ENCODE measurements at places on chromosomes 2 and 18.

DNA sequence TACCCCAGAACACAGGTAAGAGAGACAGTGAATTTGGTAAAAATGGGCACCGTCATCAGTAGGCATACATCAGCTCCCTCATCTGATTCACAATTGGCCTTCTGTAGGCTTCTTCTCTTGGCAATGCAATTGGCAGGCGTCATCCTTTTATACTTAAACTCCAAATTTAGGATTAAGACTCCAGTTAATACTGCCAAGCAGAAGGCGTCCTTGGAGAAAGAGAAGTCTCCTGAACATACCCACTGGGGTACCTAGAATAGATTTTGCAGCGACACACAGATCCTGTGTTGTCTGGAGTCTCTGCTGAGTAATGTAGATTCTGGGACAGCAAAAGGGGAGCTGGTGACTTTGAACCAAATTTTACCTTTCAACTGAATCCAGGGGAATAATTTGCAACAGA, 592 bp upstream of the METAP1D start:
- no peak for DNase-seq

- no peak for DNase-seq
Measured at GRCh38 chr2:117603567-117603966, 210.9 kb upstream of the DDX18 start.

GRCh38 chr2:222959358-222959757, 92.6 kb upstream of the KCNE4 start:
- DNase-seq, result peak; percentile 89

DNA sequence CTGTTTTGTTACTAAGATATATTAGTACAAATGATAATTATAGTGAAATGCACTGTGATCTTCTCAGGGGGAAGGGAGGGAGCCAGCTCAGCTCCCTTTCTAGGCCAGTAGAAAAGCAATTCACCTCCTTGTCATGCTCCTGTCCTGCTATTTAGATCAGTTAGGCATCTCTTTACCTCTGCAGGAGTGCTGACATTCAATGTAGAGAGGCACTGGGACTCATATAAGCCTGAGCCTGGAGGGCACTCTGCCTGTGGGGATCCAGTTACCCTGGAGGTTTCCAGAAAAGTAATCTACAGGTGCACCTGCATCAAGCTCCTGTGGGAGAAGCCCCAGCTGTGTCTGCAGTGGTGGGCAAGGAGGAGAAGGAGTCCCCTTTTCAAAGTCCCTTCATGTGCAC, 277.0 kb downstream of the CPS1 start:
- no peak for DNase-seq

GRCh38 chr2:186590759-186591505, 1.1 kb downstream of the ITGAV start:
- peak; percentile 65 for DNase-seq

DNA sequence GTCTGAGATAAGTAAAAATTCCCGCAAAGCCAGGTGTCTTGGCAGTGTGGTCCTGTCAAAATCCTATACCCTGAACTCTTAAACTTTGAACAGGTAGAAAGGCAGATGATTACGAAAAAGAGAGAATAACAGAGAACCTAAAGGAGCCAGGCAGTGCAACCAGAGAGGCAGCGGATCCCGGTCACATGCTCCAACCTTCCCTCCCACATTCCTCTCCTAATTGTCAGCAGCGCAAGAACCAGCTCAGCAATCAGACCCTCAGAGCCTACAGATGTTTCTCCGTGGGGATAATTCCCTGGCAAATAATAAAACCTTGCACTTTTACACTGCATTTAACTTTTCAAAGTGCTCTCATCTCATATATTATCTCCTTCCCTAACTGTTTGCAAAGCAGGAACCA, 124.8 kb downstream of the EPHA4 start:
- peak; percentile 53 for DNase-seq

DNA sequence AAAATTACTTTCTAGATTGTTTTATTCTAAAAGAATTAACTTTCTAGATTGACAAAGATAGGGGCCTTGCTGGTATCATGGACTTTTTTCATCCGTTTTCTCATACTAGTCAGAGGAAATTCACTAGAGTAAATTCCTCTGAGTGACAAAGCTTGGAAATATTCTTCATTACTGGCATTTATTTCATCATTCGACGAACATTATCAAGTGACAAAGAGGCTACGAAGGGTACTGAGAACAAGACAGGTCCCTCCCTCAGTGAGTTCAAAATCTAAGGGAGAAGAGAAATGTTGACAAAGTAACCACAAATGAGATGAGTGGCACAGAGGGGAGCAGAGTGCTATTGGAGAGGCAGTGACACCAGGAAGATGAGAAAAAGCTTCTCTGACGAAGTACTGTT, 4.3 kb downstream of the EPG5 start:
- peak; percentile 83 for DNase-seq

DNA sequence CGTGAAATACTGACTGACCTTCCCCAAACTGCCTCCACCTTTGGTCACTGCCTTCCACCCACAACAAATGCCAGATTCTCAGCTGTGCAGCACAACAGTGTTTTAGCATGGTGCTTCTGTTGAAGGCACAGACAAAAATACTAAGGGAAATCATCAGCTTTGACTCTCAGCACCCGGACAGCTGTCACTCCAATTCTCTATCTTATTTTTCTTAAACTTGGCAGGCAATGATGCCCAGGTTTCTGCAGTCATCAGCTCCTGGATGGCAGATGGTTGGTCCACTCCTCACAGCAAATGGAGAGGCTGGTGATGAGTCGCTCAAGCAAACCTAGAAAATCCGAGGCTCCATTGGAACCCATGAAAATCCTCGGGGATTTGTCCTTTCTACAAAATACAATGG, 2.9 kb upstream of the FAM124B start:
- no peak for DNase-seq

GRCh38 chr2:215436705-215437565, 1.1 kb upstream of the FN1 start:
- DNase-seq, result peak; percentile 52

GRCh38 chr2:9590641-9591040, 35.0 kb upstream of the ADAM17 start:
- DNase-seq, result peak; percentile 42

- peak; percentile 14 for DNase-seq
Measured at GRCh38 chr2:178070824-178071223, 1.8 kb downstream of the PDE11A start.

DNA sequence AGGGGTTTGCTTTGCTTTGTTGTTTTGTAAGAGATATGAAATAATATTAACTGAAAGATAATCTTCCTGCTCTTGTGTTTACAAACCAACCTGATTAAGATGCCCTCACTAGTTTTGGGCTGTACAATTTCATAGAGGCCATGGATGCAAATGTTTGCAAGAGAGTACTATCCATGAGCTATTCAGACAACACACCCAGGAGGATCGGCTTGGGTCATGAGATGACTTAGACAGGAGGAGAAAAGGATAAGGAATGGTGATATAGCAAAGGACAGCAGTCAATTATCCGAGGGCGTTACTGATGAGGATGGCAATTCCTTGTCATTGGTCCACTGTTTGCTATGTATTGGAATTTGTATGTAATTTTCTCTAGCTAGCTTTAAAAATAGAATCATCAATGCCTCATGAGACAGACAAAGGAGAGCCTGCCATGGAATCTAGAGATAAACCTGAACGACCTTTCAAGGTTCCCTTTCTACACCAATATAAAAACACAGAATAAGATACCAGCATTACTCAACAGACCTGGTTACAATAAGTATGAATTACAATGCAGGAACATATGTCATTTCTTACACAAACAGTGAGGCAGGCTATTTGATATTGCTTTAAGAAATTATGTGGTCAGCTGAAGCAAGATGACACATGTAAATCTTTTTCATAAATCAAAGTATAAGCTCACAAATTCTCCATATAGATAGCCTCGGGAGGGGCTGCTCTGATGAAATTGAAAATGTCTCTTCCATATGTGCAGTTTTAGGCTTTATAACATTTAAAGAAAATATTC, 54.4 kb upstream of the SOS1 start:
- DNase-seq, result no peak

GRCh38 chr18:2683055-2683454, 27.5 kb downstream of the SMCHD1 start:
- DNase-seq, result no peak

- peak; percentile 43 for DNase-seq
Measured at GRCh38 chr2:122960759-122961641, 1064.1 kb upstream of the CNTNAP5 start.

DNA sequence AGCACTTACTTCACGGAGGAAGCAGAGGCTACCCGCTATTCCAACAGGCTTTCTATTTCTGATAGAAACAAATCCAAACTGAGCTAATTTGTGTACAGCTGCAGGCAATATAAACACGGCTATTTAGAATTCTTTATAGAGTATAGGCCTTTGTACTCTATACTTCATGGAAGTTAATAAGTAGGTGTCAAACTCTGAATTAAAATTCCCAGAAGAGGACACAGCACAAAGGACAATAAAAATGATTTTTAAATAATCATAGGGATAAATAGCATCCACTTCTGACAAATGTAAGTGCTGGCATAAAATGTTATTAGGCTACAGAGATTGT, 261.5 kb downstream of the AFF3 start:
- DNase-seq, result no peak

DNA sequence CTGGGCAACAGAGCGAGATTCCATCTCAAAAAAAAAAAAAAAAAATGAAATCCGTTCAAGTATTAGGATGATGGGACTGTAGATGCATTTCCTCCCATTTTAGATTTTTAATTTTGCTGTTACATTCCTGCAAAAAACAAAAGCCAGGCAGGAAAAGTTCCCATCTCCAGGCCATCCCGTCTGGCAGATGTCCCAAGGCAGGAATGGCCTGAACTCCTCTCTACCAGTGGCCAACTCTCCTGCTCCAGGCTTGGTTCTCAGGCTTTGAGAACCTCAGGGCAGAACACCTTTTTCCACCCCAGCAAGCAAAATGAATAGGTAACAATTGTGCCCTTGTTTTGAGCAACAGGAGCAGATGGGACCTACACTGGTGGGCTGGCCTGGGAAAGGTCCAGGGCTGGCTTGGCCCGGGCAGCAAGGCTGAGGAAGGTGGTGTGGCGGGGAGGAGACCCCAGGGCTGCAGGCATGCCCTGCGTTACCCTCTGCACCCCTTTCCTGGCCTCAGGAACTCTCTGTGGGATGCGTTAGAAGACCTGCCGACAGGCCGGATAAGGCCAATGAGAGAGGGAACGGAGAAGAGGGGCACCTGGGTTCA, 86.0 kb downstream of the FAM210A start:
- DNase-seq, result no peak

GRCh38 chr2:45707006-45707405, 55.5 kb downstream of the PRKCE start:
- no peak for DNase-seq

DNA sequence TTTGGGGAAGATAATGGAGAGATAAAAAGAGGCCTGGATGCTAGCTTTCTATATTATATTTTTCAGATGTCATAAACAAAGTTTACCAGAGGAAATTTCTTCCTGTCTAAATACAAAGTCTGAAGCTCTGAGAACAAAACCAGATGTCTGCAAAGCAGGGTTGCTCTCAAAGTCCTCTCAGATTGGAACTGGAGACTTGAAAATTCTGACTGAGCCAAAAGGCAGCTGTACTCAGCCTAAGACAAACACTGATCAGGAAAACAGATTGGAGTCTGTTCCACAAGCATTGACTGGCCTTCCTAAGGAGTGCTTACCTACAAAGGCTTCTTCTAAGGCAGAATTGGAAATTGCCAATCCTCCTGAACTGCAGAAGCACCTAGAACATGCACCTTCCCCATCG, 25.1 kb downstream of the KDM3A start:
- DNase-seq, result no peak

DNA sequence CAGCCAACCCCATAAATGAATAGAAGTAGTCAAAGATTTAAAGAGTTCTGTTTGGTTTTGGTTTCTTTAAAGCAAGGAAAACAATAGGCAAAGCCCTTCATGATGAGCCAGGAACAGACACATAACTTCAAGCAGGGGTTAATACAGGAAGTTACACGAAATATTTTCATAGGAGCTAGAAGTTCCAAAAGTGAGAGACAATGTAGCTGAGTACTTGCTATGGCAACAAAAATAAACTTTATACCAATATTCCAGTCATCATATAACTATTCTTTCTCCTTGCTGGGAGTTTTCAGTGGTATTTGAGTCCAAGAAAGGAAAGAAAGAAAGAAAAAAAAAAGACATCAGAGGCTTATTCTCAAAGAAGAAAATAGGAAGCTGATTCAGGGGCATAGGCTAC, 56.2 kb downstream of the COBLL1 start:
- peak; percentile 62 for DNase-seq

DNA sequence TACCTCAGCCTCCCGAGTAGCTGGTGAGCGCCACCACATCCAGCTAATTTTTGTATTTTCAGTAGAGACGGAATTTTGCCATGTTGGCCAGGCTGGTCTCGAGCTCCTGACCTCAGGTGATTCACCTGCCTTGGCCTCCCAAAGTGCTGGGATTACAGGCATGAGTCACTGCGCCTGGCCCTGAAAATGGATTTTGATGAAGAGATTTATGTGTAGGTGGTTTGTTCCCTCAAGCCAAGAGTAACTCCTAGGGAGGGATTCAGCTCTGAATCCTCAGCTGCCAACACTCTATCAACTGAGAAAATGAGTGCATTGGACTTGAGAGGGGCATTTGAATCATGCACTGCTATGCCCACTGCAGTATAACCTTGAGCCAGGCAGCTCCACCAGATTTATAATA, 17.5 kb upstream of the LIPG start:
- no peak for DNase-seq

DNA sequence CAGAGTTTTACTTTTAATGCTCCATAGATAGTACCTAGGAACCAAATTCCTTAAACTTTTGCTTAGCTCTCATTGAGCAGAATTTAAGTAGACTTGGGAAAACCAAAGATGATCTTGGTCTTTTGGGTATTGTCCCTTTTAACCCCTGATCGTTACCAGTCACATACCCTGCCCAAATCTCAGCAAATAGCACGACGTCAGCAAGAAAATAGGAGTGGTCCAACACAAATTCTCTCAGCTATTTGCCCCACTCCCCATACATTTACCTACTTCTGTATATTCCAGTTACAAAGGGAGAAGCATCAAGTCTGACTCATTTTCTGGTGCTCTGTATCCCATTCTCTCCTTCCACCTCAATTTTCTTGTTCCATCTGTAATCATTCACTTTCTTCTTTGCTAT, 387.3 kb downstream of the CCDC85A start:
- DNase-seq, result no peak

GRCh38 chr2:212109217-212109616, 429.4 kb downstream of the ERBB4 start:
- no peak for DNase-seq

DNA sequence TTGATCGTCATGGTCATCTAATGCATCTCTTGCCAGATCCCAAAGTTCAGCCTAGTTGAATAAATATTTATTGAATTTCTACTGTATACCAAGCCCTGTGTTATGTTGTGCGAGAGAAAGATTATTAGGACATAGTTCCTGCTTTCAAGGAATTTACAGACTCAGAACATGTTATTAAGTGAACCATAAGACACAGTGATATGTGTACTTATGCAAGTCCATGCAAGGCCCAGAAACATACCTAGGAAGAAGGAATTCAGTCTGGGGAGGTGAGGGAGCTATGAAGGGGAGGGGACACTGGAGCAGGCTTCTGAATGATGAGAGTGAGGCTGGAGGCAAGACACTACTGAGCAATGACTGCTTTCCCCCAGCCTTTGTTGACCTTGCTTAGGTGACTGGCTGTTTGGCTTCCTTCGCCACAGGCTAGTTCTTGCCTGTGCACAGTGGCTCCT, 81.4 kb downstream of the ACAA2 start:
- no peak for DNase-seq

- DNase-seq, result peak; percentile 46
Measured at GRCh38 chr2:168992026-168992425, 39.1 kb downstream of the ABCB11 start.
